Stimulated activated CD4-positive, alpha-beta T cell treated with anti-CD3 and anti-CD28 coated beads, Interleukin-12 subunit alpha, Interleukin-12 subunit beta, amount 100 ng/mL, for 4 hours (primary cell): ENCODE measurements at places on chromosomes 2 and 18.

GRCh38 chr2:176001281-176001915 is 669 bp downstream of the LNPK start:
- peak; percentile 42 for DNase-seq

DNA sequence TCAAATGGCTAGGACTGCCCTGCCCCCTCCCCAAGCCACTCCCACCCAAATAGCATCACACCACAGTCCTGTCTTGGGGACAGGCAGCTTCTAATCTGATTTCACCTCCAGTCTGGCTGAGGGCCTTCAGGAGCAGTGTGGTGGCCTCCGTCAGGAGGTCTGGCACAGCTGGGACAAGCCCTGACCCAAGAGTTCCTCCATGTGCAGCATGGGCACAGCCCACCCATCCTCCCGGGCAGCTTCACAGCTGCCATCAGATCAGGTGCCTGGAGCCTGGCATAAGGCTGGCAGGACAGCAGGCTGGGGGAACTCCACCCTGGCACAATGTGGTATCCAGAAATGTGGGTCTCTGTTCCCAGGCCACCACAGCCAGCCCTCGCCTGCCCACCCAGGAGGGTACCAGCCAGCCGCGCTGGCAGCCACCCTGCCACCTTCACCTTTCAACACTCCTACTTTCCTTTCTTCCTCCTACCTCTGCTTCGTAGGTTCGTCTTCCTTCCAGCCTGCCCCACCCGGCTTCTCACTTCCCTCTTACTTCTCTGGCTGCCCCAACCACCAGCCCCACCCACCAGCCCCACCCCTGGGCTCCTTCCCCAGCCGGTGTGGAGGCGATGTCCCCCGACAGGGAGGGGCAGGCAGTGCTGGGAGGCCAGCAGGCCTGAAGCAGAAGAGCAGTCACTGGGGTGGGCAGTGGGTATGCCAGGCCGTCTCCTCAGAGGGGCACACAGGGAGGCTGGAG is at the start of gene CAPG:
Gene CAPG, minus strand, starts transcription at position 522 of the 739 bp plus-strand sequence. CDS start 8,221 bp downstream, outside the sequence.
- peak; percentile 22 for DNase-seq

- no peak for DNase-seq
Measured at GRCh38 chr2:103121106-103121505, 359.3 kb downstream of the TMEM182 start.

DNA sequence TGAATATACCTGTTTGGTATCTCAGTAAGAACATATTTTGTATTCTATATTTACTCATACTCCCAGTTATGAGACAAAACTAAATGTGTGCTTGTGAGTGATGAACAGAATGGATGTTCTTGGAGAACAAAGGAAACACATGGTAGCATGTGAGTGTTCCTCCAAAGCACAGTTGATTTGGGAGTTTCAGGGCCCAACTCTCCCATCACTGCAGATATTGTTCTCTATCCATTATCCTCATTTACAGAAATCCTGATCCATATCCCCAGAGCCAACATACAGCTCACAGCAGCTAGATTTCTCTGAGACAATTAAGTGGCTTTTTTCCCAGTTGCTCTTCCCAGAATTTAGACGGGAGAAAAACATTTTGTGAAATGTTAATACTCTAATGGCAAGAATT is 75.6 kb upstream of the MAPRE2 start:
- DNase-seq: no peak

DNA sequence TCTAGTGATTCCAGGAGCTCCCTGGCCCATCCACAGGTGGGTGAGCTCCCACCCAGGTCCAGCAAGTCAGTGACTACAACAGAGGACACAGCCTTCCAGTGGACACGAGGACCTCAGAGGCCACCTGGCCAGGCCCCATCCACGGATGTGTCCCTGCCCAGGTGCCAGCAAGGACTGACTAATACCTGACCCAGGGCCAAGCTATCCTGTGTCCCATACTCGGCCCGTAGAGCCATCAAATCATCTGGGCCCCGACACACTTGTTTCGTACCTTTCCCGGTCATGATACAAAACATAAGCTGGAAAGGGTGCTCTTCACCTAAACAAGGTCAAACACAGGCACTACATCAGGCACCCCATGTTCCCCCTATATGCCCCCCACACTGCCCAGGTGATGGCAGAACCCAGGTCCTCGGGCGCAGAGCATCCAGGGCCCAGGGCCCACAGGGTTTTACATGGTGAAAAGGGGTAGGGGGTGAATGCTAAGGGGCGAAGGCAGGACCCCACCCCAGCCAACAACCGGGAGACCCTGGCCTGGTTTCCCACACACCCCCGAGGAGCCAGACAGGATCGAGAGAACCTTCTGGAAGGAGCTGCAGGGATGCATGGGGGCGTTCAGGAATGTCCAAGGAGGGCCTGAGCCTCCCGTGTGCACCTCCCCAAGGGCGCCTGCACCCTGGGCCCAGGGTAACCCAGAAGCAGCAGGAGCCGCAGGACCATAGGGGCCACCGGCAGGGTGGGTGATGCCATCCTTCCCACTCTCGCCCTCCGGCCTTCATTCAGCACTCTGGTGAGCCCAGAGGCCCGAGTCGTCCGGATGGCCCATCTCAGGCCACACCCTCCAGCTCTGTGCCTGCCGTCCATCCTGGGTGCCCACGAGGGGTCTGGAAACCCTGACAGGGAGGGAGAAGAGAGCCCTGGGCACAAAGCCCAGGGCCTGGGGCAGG is 94.3 kb downstream of the HDAC4 start:
- no peak for DNase-seq

DNA sequence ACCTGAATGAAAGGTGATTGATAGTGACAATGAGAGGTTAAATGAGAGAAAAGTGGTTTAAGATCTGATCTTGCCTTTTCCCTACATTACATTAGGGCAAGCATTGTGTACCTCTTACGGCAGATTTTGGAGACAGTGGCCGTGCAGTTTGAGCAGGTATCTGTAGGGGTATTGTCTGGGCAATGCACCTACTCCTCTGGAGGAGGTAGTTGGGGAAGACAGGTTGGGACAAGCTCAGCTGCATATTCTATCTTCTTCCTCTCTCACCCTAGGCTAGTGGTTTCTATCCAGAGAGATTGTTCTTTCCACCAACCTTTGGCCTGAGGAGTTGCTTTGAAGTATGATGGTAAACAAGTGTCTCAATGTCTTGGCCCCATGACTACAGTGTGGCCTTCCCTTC is 323.2 kb downstream of the CYP26B1 start:
- no peak for DNase-seq

DNA sequence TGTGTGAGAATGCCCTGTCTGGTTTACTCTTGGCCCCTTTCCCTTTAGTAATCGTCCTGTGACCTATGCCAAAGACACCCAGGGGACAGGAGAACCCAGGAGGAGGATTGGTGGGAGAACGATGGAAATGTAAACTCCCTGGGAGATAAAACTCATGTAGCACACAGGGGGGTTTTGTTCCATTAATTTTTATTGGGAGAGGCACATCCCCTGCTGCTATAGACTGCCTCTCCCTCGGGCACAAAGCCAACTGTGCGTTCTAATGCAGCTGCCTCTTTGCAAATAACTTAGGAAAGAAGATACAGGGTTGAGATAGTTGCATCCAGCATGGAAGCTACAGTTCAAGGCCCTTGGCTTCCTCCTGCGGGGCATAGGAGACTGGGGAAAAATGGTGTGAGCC is 489.6 kb downstream of the SLC4A3 start:
- DNase-seq: no peak
